ENCODE measurements at places on chromosomes 7 and 10.
A peak's percentile ranks its signal among the peaks of the same experiment; 100 is the strongest.

DNA sequence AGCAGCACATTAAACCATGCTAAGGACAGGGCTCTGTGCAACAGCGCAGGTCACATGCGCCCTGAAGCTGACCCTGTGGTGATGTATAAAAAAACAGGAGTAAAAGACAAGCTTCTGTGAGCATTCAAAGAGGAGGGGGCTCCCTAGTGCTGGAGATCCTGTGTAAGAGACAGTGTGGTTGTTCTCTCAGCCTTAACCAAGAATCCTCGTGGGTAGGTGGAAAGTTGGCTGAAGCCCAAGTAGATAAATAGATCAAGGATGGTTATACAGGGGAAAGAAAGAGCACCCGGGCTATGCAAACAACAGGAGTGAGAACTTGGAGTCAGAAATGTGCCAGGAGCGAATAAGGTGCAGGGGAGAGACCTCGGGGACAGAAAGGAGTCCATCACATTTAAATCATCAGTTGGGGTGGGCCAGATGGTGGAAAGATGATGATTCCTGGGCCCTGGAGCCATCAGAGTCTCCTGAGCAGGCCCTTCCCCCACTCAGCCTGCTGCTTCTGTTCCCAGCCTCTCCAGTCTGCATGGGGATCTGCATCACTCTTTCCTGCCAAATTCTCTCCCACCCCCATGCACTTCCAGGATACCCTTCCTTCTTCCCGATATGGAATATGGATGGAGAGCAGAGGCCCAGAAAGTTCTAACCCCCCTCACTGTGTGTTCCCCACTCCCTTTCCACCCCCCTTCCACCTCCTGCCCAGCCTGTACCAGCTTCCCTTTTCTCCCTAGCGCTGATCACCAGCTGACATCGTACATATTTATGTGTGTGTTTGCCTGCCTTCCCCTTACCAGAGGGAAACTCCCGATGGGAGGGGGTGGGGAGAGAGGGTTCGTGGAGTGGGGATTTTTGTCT lies 78.1 kb upstream of the PRR15 start:
- no peak for DNase-seq

- DNase-seq, result no peak
Observed at GRCh38 chr7:114789871-114790311, 132.0 kb upstream of the MDFIC start.

DNA sequence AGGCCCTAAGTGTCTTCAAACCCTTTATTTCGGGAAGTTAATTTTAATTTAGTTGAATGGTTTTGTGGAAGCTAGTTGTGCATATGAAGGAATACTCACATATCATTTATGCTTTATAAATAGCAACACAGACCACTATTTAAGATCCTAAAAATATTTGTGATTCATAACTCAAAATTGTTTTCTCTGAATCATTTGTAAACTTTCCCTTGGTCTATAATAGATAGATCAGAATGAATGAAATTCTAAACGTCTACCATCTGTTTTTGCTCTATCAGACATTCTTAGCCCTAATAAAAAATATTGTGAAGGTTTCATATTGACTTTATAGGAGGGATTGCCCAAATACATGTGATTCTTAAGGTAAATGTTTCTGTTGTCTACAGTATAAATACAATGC lies 43.5 kb downstream of the LOXL4 start:
- no peak for DNase-seq

- DNase-seq, result peak; percentile 21
Observed at GRCh38 chr10:119315128-119316001, 108.0 kb downstream of the GRK5 start.

- peak; percentile 99 for DNase-seq
Observed at GRCh38 chr7:93231799-93232672, at the start of gene VPS50. VPS50 (plus strand) TSS chr7:93232366; CDS start chr7:93232468, 102 bp downstream.

DNA sequence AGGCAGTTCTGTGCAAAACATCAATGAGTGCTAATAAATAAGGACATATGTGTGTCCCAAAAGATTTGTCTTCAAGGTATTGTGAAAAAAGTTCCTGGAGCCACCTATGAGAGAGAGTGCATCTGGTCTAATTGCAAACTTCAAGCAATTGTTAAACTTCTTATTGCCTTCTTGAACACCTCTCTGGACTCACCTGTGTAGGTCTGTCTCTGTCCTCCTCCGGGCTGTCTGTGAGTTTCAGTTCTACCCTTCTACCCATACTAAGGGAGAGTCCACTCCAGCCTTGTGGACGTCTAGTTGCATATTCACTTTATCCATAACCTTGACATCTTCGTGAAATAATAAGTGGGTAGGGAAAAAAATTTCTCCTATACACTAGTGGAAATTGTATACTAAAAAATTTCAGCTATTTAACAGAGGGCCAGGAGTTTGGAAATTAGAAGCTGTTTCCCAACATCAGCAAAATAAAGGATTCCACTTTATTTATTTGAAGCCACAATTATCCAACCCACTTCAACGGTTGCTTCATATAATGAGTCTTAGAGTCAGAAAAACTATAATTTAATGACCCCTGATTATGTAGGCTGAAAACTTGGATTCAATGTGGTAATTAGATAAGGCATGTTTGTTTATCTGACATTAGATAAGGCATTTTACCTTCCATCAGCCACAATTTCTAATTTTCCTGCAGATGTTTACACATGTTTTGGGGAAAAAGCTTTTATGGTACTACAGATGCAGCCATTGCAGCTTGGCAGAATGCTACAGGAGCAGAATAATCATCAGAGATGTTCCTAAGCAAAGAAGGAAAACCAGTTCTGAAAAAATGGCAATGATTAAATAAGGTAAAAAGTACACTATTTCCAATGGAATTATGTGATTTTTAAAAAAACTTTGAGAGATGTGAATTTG lies 150.8 kb upstream of the FAM3C start:
- no peak for DNase-seq

GRCh38 chr10:11449761-11450160 lies 161.7 kb downstream of the USP6NL start:
- DNase-seq, result no peak

DNA sequence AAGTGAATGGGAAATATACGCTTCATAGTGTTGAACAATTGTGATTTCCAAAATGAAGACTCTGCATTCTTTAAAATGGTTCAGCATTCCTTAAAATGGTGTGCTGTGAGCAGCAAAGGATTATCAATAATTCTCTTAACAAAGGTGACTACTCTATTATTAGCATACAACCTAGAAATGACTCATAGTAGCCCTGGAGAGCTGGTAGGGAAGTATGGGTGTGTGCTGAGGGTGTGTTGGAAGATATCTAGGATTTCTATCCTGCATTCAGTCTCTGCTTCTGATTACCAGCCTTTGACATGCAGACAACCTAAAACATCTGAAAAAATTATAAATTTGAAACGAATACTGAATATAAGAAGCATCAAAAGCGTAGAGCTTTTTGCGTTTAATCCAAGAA lies 72.5 kb downstream of the SEMA3D start:
- no peak for DNase-seq

- no peak for DNase-seq
Observed at GRCh38 chr10:12689893-12690292, 311.6 kb downstream of the CCDC3 start.

GRCh38 chr7:116771640-116772039 lies 90.7 kb upstream of the CAPZA2 start:
- DNase-seq, result no peak

DNA sequence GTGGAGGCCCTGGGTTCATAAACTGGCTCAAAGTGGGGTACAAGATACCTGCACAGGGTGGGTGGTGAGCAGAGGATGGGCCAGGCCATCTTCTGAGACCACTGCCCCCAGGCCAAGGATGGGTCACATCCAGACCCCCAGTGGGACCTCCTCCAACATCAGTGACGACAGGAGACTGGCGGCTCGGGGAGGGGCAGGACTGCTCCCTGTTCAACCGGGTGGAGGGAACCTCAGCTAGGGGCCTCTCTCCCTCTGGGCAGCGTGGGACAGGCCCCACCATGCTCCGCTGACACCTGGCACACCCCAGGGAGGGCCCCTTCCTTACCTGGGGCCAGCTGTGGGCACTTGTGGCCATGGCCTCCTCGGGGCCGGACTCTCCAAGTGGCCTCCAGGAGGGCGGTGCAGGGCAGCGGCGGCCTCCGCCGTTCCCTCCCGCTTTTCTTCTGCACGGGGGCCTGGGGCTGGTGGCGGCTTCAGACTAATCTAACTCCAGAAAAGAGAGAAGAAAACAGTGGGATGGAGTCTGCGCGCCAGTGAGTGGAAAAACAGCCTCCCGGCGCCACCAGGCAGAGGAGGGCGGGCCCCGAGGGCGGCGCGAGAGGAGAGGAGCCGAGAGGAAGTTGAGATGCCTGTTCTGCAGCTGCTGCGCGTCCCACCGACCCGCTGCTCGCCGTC lies at the start of gene CALHM2:
Gene CALHM2 (minus strand): TSS at position 540 of the 675 bp plus-strand sequence. CDS start 2,429 bp downstream, outside the sequence.
- peak; percentile 84 for DNase-seq

DNA sequence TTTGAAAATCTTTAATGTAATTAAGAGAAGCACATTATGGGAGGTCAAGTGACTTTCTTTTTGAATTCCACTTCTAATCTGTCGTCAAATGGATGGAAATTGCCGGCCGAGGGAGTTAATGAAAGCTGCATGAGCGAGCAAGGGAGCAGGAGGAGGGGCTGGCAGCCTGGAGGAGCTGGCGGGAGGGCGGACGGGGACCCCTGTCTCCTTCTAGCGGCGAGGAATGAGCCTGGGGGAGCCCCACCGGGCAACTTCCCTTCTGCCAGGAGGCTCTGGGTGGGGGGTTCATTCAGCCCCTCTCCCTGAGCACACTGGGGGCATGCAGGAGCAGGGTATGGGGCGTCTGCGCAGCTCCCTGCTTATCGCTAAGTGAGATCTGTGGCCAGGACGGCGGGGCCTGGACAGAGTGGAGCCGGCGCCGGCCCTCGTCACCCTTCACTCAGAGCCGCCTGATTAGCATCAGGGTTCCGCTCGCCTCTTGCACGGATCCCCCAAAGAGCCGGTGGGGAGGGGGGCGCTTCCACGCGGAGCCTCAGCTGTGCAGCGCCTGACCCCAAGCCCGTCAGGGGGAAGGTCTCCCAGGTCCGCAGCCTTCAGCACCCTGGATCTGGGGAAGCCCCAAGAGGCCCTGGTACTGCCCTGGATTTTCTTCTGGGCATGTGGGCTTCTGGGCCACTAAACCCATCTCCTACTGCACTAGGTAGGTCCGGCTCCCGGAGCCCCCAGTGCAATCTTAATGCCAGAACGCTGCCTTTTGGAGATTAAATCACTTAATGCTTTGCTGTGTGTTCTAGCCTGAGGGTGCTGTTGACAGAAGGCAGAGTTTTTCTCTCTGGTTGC lies 680.8 kb downstream of the LRMDA start:
- DNase-seq, result peak; percentile 82

DNA sequence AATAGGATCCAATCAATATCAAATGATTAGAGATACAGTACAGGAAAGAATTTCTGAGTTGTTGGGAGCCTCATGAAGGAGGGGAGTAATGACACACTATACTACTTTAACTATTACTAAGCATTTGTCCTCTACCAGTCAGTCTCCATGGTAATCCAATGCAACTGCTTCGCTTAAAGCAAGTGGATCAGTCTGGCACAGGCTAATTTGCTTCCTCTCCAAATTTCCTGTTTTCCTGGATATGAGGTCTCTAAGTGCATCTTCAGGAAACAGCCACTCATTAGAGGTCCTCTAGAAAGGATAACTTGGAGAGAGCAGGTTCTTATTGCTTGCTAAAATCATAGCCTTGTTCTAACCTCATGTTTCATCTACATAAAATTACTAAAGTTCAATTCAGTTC lies 8.4 kb upstream of the SEPTIN7 start:
- DNase-seq, result no peak

DNA sequence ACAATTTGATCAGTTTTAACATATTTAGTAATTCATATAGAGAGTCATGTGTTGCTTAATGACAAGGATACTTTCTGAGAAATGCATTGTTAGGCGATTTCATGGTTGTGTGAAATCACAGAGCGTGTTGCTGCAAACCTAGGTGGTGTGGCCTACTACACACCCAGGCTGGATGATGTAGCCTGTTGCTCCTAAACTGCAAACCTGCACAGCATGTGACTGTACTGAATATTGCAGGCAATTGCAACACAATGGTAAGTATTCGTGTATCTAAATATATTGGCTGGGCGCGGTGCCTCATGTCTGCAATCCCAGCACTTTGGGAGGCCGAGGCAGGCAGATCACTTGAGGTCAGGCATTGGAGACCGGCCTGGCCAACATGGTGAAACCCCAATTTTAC lies 73.7 kb upstream of the BAIAP2L1 start:
- DNase-seq, result no peak

GRCh38 chr10:88012641-88013040 lies 149.2 kb downstream of the PTEN start:
- DNase-seq, result no peak

- no peak for DNase-seq
Observed at GRCh38 chr7:12979181-12979580, 291.7 kb downstream of the ARL4A start.

- no peak for DNase-seq
Observed at GRCh38 chr10:79331226-79331625, 16.0 kb upstream of the PPIF start.

DNA sequence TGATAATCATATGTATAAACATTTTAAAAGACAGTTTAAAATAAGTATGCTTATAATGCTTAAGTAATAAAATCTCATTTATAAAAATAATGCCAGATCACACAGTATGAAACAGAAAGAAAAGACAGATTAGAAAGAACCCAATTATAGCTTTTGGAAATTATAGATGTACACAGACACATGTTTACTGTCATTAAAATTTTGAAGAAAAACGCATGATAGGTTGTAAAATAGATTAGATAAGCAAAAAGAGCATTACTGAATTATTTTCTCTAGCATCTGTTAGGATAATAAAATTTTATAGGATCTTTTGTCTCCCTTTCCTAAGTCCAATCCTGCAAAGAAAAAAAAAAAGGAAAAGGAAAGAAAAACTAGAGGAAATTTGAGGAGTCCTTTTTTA lies 1107.3 kb upstream of the LRRN3 start:
- DNase-seq, result no peak

DNA sequence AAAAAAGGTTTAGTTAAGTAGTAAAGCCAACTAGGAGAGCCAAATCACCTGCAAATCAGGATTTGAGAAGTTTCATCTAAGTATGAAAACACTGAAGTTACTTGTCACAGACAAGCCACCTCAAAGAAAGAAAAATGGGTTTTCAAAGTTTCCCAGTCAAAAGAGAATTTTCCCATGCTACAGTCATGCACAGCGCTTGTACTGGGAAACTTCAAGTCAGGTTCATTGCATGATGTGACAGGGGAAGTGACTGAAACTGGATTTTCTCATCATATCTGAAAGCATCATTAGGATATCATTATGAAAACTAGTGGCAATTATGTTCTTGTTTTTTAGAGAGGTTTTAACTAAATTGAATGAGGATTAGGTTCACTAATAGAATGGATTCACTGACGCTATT lies 167.0 kb downstream of the SGMS1 start:
- no peak for DNase-seq

DNA sequence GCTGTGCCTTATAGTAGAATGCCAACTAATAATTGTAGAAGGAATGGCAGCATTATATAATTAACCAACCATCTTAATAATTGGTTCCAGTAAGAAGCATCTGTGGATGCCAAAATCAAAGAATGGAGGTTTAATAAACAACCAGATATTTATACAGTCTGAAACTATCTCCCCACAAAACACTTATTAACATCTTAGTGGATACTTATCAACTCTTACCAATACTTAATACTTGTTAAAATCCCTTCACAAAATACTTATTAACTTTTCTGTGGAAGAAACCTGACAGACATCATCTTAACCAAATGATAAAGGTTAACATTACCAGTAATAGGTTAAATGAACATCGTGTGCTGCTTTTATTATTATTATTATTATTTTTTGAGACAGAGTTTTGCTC lies 29.1 kb upstream of the FAM107B start:
- no peak for DNase-seq

GRCh38 chr7:82241356-82241755 lies 202.2 kb downstream of the CACNA2D1 start:
- no peak for DNase-seq

Data from retina (tissue), 1 donor.